ENCODE measurements at places on chromosomes 1 and 21.

DNA sequence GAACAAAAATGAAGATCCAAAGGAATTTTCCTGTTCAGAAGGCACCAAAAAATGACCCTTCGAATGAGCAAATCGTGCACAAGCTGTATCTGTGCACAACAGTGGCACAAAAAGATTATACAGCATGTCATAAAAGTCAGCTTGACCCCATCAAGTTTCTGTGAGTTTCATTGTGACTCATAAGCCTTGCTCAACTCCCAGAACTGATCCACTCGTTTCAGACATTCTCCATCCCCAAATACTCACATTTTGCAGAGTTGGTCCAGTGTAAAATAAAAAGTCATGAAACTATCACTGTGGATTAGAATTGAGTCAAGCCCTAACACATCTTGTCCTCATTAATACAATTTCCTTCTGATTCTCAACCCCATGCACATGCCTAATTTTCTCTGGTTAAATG is 174.7 kb upstream of the PKN2 start:
- DNase-seq: no peak

DNA sequence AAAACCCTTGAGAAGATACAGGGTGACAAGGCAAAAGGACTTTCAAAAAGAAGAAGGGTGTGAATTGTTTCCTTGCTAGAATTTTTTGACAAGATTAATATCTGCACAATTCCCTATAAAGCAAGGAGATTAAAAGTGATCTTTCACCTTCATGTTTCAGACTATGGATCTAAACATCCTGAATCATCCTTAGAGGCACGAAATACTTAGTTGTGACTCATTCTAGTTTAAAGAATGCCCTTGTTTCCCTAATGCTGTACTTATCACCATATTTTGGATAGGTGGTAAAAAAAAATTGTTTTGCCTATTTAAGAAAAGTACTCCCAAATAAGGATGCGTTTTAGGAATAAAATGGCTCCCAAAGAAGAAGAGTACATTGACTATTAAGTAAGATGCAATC is 415.1 kb downstream of the LRRIQ3 start:
- no peak for DNase-seq

DNA sequence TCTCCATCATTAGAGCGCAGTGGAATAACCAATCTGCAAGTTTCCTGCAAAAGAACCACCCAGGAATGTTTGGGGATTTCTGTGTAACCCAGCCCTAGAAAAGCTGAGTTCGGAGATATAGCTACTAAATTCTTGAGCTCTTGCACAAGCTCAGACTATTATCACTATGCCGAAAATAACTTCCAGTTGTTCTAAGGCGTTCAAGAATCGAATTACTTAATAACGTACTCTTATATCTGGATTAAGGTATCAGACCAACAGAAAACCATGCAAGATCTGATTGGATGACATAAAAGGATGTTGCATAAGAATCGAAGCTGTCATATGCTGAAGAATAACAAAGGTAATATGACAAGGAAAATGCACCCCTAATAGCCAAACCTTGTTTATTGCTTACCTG is 7.5 kb upstream of the LAMC2 start:
- DNase-seq: no peak

- no peak for DNase-seq
Observed at GRCh38 chr1:55402671-55403464, 187.7 kb upstream of the USP24 start.

GRCh38 chr1:83511146-83511726 is 487.7 kb downstream of the TTLL7 start:
- no peak for DNase-seq

DNA sequence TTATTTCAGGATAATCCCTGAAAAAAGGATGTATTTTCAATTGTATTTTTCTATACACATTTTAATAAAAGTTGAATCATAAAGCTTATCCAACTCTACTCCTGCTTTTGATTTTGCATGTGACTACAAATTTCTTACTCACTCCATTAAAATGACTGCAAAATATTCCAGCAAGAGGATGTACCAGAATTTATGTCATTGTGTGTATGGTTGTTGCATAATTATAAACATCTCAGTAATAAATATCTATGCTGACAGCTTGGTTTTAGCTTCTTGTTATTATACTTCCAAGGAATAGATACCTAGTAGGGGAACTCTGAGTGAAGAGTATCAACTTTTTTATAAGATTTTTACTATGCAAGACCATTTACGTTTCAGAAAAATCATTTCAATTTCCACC is 463.2 kb upstream of the RUNX1 start:
- no peak for DNase-seq

GRCh38 chr1:19528438-19528837 is 43.1 kb upstream of the CAPZB start:
- no peak for DNase-seq

DNA sequence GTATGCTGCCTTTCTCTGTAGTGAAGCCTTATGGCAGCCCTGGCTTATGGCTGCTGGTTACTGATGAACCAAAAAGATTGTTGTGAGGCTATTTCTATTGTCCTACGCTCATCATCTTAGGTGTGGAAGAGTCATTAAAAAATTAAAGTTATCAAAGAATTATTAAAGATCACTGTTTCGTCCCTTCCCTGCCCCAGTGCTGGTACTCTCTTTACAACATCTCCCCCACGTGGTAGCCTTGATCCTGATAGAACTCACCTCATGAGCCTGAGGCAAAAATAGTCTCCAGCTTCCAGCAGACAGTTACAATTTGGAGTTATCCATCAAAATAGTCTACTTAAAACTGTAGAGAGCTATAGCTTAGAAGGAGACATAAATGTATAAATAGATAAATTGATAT is 201.5 kb downstream of the S1PR1 start:
- DNase-seq: no peak

GRCh38 chr21:16047904-16048303 is 318.1 kb downstream of the USP25 start:
- no peak for DNase-seq

- no peak for DNase-seq
Observed at GRCh38 chr1:101128846-101129245, 103.3 kb upstream of the DPH5 start.

- no peak for DNase-seq
Observed at GRCh38 chr1:164671966-164672571, 113.1 kb downstream of the PBX1 start.

DNA sequence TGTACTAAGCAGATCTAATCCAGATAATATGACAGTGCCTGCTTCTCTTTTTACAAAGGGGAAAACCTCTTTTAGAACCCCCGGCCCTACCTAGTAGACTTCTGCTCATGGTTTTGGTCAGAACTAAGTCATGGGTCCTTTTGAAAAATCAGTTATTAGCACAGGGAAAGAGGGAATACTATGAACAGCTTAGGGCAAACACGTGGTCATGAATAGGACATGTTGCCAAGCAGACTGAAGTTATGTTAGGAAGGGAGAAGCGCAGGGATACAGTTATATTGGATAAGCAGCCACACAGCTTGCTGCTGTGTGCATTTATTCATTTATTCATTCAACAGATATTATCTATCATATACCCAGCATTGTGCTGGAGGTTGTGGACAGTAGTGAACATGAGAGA is 25.3 kb upstream of the IGSF3 start:
- no peak for DNase-seq

- DNase-seq: no peak
Observed at GRCh38 chr1:212225416-212225815, 59.8 kb upstream of the PPP2R5A start.

DNA sequence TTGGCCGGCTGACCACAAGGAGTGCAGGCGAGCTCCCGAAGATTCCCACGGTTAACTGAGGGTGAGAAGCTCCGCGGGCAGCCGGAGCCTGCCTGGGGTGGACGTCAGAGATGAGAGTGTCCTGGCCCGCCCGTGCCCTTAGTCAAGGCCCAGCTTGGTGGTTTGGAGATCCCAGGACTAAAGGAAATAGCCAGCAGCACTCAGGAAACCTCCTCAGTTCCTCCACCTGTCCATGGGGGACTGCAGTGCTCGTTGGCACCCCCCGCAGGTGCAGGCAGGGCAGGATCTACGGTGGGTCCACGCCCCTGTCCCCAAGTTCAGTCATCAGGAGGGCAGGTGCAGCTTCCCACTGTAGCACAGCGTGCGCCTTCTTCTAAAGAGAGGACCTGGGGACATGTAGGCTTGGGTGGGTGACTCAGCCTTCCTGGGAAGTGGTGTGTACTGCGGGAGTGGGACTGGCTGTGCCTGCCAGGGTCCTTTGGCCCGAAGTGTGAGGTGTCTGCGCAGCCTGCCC is 32.5 kb downstream of the SLX9 start:
- no peak for DNase-seq

GRCh38 chr1:199282751-199283305 is 644.0 kb downstream of the PTPRC start:
- DNase-seq: no peak

DNA sequence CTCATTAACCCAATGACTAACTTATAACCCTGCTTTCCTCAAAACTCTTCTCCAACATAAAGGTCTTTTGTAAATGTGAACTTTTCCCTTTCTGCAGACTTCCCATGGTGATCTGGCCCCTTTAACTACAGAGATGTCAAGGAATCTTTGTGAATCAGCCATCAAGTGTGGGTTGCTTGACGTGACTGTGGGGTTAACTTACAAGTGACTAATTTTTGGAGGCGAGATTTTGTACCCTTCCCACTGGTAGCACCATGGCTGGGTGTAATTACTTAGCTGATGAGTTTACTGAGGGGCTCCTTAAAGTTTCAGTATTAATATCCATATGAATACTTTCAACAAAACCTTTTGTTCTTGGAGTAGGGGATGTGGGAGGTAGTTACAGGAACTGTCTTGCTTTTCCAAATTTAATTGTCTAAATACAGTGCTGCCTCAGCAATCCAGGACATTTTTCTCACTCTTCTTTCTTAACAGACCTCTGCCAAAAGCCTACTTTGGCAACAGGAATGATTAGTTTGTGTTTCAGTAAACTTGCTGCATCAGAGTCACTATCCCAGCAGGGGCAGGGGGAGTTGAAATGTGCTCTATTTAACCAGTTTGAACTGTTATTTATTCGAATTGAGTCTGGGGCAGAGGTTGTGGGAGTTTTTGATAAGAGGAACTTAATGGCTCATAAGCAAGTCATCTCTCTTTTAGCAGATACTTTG is 217.3 kb upstream of the FGGY start:
- DNase-seq: no peak

DNA sequence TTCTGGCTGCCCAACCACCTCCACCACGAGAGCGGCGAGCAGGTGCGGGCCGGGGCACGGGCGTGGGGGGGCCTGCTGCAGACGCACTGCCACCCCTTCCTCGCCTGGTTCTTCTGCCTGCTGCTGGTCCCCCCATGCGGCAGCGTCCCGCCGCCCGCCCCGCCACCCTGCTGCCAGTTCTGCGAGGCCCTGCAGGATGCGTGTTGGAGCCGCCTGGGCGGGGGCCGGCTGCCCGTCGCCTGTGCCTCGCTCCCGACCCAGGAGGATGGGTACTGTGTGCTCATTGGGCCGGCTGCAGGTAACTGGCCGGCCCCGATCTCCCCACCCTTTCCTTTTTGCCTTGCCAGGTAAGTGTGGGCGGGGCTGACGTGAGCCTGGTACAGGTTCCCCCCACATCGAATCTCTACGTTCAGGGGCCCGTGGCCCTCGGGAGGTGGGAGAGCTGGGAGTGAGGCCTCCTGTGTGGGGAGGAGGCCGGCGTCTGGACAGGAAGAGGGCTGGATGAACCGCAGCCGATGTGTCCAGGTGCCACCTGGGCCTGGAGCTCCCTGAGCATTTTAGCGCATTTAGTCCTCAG is 51.7 kb downstream of the COL18A1 start:
- DNase-seq: no peak

GRCh38 chr1:216450227-216450626 is 27.0 kb upstream of the USH2A start:
- DNase-seq: no peak

GRCh38 chr21:43018519-43018918 is 44.2 kb downstream of the PKNOX1 start:
- no peak for DNase-seq

- no peak for DNase-seq
Observed at GRCh38 chr1:209010475-209011230, 572.9 kb upstream of the CAMK1G start.

DNA sequence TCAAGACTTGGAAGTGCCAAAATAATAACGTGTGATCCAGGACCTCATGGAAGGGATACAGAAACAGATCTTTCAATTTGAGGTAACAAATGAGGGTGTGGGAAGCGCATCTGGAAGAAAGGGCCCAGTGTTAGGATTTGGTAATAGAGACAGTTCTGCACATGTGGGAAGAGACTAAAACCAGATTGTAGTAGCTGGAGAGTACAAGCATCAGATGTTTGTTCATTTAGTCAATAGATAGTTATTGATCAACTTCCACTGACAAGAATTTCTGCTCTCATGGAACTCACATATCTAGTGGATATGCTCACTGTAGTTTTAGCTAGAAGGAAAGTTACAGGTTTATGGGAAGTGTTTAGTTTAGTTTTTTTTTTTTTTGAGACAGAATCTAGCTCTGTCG is 153.6 kb downstream of the TLR5 start:
- DNase-seq: no peak

DNA sequence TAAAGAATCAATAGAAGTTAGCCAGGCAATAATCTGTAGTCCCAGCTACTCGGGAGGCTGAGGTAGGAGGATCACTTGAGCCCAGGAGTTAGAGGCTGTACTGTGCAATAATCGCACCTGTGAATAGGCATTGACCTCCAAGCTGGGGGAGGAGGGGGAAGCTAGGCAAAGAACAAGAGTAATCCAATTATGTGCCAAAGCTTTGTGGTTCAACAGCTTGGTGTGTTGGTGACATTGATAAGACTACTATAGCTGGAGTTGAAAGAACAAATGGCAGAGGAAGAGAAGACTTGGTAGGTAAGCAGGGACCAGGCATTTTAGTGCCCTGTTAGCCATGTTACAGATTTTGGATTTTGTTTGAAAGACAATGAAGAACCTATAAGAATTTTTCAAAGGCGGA is 2.1 kb upstream of the TMCO2 start:
- no peak for DNase-seq

- DNase-seq: no peak
Observed at GRCh38 chr1:31657972-31658510, 13.4 kb upstream of the PEF1 start.

DNA sequence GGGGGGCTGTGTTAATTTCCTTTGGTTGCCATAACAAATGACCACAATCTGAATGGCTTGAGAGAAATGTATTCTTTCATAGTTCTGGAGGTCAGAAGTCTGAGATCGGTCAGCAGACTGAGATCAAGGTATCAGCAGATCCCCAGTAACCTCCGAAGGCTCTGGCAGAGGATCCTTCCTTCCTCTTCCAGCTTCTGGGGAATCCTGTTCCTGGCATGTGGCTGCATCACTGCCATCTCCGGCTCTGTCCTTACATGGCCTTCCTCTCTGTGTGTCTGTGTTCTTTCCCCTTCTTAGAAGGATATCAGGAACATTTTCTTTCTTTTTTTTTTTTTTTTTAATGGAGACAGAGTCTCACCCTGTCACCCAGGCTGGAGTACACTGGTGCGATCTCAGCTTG is 25.8 kb downstream of the ACTL8 start:
- DNase-seq: no peak
